ENCODE measurements at places on chromosomes 12 and 14. TPM values are rescaled to one million over a fixed set of nuclear protein-coding genes. Genes with fewer than 3 reads are reported as not detected.

Gene IAPP
- total RNA-seq = not detected

Gene GPR135
- 3.2 TPM for total RNA-seq

Gene TEDC1
- 34.3 TPM for total RNA-seq

Gene MYF6
- total RNA-seq = not detected

Gene SNRPF
- 48.0 TPM for total RNA-seq

Gene SLC10A1
- not detected for total RNA-seq

Gene CACNA2D4
- 0.29 TPM for total RNA-seq

Gene KRT86
- 3.0 TPM for total RNA-seq

Measured in A375 (cell line).